ENCODE measurements at places on chromosomes 2 and 18.

GRCh38 chr2:114400890-114401289 lies 41.6 kb upstream of the DPP10 start:
- no peak for DNase-seq

- DNase-seq, result no peak
These were observed 25.2 kb upstream of the TMEM237 start for GRCh38 chr2:201668402-201668910.

DNA sequence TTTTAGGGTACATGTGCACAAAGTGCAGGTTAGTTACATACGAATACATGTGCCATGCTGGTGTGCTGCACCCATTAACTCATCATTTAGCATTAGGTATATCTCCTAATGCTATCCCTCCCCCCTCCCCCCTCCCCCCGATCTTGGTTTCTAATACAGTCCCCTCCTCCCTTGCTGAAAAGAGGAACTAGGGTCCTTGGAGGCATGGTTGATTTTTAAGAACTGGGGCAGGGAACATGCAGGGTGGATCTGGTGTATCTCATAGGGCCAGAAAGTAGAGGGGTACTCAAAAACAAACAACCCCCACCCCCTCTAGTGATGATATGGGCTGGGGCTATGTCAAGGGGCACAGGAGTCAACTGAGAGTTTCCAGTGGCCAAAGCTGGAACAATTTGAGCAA lies 153.4 kb downstream of the UBR3 start:
- no peak for DNase-seq

DNA sequence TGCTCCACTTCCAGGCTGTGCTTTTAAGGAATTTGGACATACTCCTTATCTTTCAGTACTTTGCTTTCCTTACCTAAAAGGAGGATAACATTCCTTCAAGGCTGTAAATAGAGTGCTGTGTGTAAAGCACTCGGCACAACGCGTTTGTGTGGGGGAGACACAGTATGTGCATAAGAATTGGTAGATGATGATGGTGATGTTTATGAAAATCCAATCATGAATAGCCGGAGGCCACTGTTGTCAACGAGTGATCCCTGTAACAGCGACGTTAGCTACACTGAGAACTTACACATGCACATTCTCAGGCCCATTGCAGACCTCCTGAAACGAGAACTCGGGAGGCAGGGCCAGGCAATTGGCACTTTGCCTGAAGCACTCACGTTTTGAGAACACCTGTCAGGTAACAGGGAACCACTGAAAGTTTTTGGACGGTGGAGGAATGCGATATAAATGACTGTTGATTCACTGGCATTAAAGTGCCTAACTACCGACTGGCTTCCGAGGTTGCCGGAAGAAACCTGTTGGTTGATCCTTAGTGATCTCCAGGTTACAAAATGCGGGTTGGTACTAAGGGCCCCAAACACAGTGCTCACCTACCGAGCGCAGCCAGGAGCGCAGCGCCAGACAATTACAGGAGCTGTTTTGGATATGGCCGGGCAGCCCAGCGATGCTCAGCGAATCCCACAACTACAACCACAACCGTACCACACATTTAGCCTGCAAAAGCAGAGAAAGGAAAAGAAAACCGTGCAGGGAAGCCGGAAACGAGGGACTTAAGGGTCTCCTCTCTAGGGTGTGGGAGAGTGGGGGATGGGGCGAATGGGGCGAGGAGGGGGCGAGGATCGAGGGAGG lies 1.0 kb upstream of the MAP4K4 start:
- peak; percentile 43 for DNase-seq

- DNase-seq, result no peak
These were observed 13.4 kb downstream of the PHOSPHO2 start for GRCh38 chr2:169707626-169708025.

DNA sequence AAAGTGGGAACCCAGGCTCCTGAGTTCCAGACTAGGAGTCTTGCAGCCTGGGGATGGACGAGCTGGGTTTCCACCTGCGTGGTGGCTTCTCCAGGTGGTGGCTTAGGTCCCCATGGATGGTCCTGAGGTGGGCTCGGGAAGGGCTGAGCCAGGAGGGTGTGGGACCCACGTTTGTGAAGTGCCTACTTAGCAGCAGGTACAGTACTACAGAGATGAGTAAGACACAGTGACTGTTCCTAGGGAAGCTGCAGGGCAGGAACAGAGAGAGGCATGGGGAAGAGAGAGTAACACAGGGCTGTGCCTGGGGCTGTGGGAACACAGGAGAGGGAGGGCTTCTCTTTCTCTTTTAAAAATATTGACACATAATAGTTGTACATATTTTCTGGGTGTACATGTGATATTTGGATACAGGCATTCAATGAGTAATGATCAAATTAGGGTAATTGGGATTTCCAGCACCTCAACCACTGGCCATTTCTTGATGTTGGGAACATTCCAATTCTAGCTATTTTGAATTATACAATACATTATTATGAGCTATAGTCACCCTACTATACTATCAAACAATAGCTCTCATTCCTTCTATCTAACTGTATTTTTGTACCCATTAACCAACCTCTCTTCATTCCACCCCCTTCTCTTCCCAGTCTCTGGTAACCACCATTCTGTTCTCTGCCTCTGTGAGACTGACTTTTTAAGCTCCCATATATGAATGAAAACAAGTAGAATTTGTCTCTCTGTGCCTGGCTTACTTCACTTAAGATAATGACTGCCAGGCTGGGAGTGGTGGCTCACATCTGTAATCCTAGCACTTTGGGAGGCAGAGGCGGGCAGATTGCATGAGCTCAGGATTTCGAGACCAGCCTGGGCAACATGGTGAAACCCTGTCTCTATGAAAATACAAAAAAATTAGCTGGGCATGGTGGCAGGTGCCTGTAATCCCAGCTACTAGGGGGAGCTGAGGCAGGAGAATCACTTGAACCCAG lies 15.0 kb downstream of the TOGARAM2 start:
- DNase-seq, result peak; percentile 60

DNA sequence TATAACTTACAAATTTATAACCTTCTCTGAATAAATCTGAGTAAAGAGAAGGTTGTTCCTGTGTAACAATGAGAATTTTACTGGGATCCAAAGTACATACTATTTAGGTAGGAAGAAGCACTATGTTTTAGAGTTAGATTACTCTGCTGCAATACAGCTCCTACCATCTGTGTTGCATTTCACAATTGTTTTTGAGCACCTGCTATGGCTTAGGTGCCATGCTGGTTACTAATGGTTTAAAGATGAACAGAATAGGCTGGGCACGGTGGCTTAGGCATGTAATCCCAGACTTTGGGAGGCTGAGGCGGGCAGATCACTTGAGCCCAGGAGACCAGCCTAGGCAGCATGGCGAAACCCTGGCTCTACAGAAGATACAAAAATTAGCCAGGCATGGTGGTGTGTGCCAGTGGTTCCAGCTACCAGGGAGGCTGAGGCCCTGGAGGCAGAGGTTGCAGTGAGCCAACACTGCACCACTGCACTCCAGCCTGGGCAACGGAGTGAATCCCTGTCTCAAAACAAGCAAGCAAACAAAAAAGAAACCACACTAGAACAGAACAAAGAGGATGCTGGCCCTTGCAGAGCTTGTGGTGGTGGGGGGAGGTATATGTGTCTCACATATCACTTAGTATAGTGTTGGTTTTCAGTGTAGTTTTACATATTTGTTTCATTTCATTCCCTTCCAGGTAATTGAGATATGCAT lies 56.7 kb downstream of the SPTBN1 start:
- DNase-seq, result no peak

DNA sequence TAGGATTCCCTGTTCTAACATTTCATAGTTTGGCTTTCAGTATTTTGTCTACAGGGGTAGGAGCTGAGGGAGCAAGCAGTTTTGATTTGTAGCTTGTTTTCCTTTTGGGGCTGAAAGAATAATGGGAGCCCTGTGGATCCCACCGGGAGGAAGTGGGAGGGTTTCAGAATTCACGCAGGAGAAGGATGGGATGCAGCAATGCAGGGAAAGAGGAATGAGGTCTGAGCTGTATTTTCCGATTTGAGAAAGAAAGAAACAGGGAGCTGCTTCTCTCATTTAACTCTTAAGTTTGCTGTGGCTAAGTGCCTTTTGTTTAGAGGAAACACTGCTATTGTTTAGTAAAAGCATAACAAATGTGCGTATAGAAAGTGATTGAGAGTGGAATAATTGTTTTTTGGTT lies 141.0 kb downstream of the ADCYAP1 start:
- DNase-seq, result no peak

DNA sequence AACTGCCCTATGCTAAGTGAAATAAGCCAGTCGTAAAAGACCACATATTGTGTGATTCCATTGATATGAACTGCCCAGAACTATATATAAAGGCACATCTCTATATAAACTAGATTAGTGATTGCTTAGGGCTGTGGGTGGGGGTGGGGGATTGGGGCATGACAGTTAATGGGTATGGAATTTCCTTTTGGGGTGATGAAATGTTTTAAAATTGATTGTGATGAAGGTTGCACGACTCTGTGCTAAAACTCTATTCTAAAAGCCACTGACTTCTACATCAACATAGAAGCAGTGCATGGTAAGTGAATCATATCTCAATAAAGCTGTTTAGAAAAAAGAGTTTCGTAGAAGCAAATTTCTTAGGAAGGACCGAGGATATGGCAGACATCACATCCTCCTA lies 53.0 kb downstream of the CDCA7 start:
- DNase-seq, result peak; percentile 47

DNA sequence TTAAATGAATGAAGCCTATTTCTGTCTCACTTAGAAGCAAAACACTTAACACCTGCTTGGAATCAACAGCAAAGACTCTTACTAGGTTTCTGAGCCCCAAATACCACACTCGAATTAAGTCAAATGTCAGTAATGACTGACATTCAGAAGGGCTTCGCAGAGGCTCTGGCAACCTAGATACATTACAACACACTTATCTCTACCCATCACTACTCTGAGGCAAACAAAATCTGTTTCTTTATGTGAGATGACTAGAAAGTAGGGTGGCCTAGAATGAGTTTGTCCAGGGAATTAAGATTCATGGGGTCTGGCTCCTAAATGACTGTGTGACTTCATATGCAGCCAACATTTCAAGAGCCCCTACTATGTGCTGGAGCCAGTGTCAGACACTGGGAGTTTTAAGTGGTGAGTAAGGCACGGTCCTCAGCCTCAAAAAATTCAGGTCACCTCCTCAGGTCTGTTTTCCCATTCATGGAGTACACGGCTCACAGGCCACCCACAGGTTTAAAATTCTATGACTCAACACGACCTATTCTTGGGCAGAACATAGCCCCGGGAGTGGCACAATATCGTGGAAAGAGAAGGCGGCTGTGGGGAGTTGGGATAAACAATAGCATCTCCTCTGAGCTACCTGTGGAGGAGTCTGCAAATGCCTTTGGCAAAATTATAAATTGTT lies 150.3 kb upstream of the ZFP36L2 start:
- no peak for DNase-seq

DNA sequence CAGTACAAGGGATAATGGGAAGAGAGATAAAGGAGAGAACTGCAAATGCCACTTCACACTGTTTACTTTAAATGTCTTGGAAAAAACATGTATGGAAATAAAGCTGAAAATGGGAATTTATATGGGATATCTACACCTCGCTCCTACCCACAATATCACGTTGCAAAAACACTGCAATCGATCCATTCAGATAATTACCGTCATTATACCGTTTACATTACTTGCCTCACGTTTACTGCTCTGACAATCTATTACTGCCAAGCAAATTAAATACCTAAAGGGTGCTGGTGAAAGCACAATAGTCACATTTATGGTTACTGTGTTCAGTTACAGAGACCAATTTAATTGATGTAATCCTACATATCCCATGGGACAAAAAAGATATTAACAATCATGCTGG lies 214.7 kb upstream of the LYPD1 start:
- no peak for DNase-seq

DNA sequence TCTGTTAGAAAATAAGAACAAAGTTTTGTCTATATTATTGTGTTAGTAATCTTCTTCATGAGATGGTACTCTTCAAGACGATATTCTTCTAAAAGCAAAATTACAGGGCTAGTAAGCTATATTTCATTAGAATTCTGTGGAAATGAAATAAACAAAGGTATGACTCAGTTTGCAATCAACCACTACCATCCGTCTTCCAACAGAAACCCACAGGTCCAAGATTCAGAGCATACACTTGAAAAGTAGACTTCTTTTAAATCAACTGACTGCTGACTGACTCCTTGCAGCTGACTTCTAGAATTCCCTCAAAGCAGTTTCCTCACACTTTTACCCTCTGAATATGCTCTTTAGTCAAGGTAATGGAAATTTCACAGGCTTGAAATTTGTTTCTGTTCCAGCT lies 193.7 kb downstream of the GCA start:
- no peak for DNase-seq

GRCh38 chr2:67725731-67726130 lies 328.6 kb downstream of the ETAA1 start:
- no peak for DNase-seq

DNA sequence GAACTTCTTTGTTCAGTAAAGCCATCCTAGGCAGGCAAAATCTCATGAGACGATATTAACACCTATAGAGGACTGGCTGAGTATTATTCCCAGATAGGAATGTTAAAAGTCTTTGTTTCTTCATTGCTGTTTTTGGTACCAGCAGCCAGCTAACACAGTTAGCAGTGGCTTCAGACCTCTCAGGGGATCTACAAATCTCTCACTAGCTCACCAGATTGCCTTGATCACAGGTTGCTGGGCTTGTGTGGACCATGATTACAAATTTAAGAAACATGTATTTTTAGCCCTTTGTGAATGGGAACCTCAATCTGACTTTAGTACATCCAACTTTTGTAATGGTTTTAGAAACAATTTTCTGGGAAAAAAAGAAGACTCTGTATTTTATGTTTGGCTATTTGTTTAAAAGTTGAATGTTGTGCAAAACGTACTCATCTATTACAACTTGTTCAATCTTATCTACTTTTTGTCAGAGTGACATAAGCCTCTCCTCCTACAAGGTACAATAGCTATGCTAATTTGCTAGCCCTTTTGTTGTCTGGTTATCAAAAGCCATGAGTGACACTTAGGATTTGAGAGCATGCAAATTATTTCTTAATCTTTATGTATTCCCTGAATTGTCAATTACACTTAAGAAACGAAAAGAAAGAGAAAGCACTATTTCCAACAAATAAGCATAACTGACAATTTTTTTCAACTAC lies 693.1 kb downstream of the ERBB4 start:
- no peak for DNase-seq

GRCh38 chr2:55871637-55872036 lies 51.9 kb downstream of the EFEMP1 start:
- no peak for DNase-seq

- no peak for DNase-seq
These were observed 93.7 kb upstream of the HS6ST1 start for GRCh38 chr2:128412181-128412871.

GRCh38 chr18:63079114-63079513 lies 240.5 kb downstream of the BCL2 start:
- no peak for DNase-seq

GRCh38 chr2:190169221-190170072 lies 106.9 kb upstream of the MSTN start:
- no peak for DNase-seq

- no peak for DNase-seq
These were observed 6.6 kb downstream of the GAD1 start for GRCh38 chr2:170823088-170823897.

GRCh38 chr2:145906354-145906753 lies 1386.4 kb upstream of the ZEB2 start:
- DNase-seq, result peak; percentile 80
